ENCODE measurements at places on chromosomes 7 and 10.

DNA sequence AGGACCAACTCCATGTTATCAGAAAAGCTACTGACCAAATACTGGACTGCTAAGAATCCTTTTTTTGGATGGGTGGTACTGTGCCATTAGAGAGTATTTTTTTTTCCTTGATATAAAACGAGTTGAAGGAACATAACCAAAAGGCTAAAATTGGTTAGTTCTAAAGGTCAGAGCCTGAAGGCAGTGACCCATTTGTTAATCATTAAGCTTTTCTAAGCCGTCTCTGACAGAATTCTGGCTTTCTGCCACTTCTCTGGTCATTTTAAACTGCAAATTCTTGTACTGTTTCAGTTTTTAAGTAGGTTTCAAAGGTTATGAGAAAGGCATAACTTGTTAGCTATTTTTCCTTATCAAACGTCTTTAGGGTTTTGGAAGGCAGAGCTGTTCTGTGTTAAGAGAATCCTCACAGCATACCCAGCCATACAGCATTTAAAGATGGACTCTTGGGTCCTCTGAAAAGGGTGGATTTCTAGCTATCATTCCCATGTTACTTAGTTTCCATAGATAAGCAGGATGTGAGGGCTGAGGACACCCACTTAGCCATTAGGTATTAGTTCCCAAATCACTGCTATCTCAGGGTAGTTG is 196.8 kb downstream of the RNLS start:
- DNase-seq = no peak

DNA sequence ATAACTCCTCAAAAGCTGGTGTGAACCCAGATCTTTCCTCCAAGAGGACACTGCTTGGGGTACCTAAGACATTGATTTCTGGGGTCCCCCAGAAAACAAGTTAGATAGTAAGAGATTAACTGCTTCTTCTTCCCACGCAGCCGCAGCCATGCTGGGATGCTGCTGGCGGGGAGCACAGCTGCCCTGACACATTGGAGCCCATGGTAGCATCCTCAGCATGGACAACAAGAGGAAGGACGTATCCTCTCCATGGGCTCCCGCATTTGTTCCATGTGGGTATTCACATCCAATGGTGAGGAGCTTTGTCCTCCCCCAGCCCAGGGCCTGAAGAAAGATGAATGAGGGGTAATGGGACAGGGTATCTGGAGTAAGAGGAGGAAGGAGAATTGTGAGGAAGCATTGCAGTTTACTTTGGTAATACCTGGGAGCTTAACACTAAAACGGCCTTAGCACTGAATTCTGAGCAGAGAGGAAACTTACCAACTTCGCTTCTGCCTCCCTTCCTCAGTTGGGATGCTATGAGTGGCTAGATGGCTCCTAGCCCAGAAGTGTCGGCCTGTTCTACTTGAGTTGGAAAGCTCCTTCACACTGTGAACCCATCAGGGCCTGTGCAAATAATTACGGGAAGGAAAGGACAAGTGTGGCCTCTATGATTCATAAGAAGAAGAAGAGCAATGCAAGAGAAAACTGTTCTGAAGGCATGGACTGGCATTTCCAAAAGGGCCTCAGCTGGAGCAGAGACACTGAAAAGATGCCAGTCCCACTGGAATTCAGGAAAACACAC is 43.9 kb downstream of the C10orf120 start:
- no peak for DNase-seq

- DNase-seq = peak; percentile 79
Observed at GRCh38 chr10:110918269-110918642, 724 bp downstream of the BBIP1 start.

DNA sequence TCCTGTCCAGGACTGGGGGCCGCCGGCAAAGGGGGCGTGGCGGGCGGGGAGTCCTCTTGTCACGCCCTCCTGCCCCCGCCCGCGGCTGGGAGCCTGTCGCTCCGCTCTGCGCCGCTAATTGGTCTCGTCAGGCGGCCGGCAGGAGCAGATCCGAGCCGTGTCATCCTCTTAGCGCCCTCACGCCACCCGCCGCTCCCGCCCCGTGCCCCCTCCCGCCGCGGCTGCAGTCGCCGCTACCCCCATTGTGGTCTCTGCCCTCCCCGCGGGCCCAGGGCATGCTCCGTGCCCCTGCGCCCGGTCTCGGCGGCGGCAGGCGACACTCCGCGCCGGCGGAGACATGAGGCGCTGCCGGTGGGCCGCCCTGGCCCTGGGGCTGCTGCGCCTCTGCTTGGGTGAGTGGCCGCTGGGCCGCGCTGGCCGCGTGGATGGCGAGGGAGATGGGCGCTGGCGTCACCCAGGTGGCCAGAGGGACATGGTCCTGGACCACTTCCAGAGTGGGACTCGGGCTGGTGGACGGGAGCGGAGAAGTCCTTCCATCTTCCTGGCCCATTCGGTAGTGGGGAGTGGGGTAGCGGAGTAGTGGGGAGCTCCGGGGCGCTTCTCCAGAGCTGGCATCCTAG is at the start of gene CDHR1:
Gene CDHR1 (plus strand): TSS at position 114 of the 620 bp plus-strand sequence. CDS start 224 bp downstream, at position 338.
- peak; percentile 23 for DNase-seq

GRCh38 chr10:128854963-128855362 is 612.1 kb upstream of the MGMT start:
- DNase-seq = no peak

DNA sequence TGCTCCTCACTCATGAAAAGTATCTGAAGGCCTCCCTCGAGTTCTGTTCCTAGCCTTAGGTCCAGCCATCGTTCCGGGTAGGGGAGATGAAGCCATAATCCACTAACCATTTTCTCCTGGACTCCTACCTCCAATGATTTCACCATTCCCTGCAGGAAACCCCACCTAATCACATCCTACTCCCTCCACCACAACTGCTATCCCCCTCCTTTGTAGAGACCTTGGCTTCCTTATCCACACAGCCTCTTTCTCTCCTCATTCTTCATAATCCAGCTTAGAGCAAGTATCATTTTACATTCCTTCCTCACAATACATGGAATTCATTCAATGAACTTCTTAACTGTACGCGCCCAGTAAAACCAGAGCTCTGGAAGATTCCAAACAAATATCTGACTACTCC is 18.7 kb downstream of the HNRNPF start:
- DNase-seq = no peak

DNA sequence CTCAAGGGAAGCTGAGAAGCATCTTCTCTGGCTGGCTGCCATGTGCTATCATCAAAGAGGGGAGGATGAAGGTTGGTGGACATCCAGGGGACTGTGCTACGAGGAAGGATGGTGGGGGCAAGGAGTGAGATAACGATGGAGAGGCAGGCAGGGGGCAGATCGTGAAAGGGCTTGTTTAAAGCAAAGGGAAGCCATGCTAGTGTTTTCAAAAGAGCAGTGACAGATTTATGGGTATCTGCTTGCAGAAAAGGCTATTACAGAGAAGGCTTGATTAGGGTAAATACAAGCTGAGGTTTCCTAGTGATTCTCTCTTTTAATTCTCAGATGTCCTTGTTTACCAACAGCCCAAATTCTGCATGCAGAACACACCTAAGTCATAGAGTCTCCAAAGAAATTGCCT is 88.9 kb upstream of the MKX start:
- no peak for DNase-seq

GRCh38 chr10:128660726-128661125 is 534.5 kb upstream of the MKI67 start:
- DNase-seq = no peak

DNA sequence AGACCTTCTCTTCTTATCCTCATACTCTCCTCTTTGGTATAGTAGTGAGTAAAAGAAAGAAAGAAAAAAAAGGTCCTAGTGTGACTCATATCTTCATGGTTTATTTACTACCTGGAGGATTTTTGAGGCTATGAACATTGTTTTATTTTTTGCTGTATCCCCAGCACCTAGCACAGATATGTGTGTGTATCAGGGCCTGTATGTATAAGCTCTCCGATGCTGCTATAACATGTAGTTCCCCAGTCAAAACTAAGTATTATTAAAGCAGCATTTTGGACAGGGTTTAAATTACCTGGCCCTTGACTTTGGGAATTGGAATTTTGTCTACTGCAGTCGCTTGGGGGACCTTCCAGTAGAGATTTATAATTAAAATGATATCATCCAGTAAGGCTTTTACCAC is 46.3 kb downstream of the PYROXD2 start:
- DNase-seq = no peak

GRCh38 chr7:47188653-47189315 is 393.1 kb downstream of the TNS3 start:
- DNase-seq = no peak

- DNase-seq = no peak
Observed at GRCh38 chr10:54441275-54441674, 359.8 kb downstream of the PCDH15 start.

DNA sequence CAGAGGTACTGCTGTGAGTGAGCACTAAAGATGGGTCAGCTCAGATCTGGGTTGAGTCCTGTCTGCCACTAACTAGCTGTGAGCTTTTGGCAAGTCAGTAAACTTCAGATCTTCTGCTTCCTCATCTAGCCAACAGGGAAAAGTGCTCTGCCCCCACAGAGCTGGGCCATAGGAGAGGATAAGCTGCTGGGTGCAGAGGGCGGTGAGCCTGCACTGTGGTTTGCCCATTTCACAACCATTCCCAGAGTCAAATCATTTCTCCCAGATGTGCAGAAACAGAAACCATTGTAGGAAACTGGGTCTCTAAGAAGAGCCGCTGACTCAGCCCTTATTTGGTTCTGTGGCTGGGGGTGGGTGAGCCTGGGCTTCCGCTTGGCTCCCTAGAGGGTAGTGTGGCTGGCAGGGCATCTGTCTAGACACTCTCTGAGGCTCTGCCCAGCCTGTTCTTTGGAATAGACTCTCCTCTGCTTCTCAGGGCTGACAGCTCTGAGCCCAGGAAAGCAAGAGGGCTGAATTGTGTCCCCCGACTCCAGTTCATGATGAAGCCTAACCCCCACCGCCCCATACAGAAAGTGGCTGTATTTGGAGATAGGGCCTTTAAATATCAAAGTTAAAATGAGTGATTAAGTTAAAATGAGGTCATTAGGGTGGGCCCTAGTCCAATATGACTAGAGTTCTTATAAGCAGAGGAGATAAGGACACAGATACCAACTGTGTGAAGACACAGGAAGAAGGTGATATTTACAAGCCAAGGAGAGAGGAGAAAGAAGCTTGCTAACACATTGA is 29.5 kb upstream of the ARHGAP22 start:
- no peak for DNase-seq

DNA sequence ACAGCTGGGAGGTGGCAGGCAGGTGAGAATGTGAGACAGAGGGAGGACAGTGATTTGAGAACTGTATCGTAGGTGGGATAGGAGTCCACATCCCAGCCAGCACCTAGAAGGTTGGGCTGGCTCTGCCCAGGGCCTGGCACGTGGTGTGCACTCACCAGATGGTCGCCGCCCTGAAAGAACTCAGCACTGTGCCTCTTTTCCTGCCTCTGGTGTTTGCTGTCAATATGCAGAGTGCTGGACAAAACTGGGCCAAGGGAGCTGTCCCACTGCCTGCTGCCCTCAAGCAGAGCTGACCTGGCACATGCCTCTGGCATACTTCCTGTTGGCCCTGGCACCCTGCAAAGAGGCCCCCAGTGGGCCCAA is 36.8 kb downstream of the CHST3 start:
- DNase-seq = no peak

- no peak for DNase-seq
Observed at GRCh38 chr7:40836218-40836617, 701.4 kb downstream of the SUGCT start.

- no peak for DNase-seq
Observed at GRCh38 chr7:73397521-73398281, 35.9 kb upstream of the FZD9 start.

DNA sequence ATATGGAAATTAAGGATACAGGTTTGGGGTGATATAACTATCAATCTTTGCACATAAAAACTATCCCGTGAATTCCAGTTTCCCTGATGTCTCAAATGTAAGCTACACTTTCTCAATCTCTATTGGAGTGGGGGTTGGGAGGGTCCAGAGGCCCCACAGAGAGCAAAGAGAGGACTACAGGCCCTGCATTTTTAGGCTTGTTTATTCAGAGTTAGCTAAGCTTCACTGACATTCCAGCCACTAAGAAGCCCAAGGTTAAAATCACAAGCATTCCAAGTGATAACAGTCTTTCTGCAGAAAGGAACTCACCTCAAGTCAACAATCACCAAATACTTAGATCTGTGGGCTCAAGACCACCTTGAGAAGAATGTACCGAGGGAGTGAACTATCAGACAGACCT is 31.6 kb upstream of the LAMB1 start:
- no peak for DNase-seq

DNA sequence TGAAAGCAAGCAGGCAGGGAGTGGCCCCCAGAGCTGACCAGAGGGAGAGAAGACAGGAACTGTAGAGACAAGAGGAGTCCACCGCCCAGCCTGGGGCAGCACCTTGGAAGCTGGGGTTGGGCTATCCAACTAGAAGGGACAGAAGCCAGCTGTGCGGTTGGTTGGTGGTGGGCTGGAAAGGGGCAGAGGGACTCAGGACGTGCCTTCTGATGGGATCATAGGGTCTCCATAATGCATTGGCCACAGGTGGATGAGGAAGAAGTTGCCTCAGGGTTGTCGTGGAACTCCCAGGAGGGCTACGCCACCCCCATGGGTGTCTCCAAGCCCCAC is 114.0 kb upstream of the RET start:
- DNase-seq = no peak

DNA sequence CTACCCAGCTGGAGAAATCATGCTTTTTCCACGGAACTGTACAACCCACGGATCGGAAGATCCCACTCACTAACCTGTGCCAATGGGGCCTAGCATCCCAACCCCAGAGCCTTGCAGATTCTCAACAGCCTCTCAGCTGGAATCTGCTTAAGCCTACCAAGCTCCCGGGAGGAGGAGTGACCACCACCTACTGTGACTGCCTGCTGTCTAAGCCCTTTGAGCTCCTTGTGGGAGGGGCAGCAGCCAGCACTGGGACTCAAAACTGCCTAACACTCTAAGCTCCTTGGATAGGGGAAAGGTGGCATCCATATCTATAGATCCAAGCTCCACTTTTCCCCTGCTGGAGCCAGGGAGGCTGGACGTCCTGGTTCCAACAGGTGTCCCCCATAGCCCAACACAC is 254.4 kb upstream of the CNTNAP2 start:
- DNase-seq = no peak

- no peak for DNase-seq
Observed at GRCh38 chr10:9274206-9274755, 1219.8 kb downstream of the GATA3 start.

DNA sequence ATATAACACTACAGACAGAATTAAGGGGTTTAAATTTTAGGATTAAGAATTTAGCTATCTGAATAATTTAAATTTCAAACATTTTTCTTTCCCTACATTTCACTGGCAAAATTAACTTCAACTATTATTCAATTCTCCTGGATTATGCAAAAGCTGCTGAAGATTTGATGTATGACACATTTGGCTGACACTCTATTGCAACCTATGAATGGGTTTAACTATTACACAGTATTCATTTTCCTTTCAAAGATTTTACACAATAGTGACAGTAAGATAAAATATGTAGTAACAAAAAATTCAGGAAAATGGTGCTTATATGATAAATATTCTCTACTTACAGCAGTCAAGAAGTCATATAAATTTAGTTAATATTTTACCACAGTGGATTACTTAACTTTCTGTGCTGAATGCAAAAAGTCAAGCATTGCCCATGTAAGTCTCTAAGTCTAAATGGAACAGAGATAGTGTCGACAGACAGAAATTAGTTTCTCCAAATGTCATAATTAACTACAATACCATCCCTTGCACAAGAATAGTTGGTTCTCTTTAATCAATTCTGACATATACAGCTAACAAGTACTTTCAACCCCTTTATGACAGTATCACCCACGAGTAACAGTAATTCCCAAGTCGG is 194.1 kb upstream of the FRMD4A start:
- DNase-seq = no peak

GRCh38 chr7:44622342-44623151 is 16.1 kb downstream of the OGDH start:
- DNase-seq = no peak

Data from stimulated activated CD8-positive, alpha-beta memory T cell treated with anti-CD3 and anti-CD28 coated beads, Interleukin-2, amount 100 ng/mL, for 1 hour (primary cell).